ENCODE measurements at places on chromosomes 13 and 19.

- no peak for DNase-seq
Observed at GRCh38 chr13:111533900-111534683, 213.7 kb downstream of the TEX29 start.

GRCh38 chr13:30364876-30365275, 57.4 kb upstream of the UBE2L5 start:
- DNase-seq = no peak

- no peak for DNase-seq
Observed at GRCh38 chr19:50552540-50552939, 15.7 kb downstream of the LRRC4B start.

DNA sequence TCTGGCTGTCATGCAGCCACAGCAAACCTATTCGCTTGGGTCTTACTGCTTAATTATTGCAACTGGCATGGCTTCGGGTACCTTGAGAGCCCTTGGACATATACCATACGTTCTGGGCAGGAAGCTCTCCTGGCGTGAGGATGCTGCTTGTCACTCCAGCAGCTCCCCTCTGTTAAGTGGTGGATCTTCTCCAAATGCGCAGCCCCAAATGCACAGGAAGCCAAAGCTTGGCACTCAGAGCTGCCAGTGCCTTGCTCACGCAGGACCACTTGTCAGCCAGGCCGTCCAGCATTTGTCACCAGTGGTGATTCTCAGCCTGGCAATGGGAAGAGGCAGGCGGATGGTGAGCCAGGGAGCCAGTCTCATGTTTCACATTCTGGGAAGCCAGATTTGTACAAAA, 158.6 kb downstream of the KATNAL1 start:
- no peak for DNase-seq

- no peak for DNase-seq
Observed at GRCh38 chr13:84864341-84864740, 934.9 kb downstream of the SLITRK6 start.

DNA sequence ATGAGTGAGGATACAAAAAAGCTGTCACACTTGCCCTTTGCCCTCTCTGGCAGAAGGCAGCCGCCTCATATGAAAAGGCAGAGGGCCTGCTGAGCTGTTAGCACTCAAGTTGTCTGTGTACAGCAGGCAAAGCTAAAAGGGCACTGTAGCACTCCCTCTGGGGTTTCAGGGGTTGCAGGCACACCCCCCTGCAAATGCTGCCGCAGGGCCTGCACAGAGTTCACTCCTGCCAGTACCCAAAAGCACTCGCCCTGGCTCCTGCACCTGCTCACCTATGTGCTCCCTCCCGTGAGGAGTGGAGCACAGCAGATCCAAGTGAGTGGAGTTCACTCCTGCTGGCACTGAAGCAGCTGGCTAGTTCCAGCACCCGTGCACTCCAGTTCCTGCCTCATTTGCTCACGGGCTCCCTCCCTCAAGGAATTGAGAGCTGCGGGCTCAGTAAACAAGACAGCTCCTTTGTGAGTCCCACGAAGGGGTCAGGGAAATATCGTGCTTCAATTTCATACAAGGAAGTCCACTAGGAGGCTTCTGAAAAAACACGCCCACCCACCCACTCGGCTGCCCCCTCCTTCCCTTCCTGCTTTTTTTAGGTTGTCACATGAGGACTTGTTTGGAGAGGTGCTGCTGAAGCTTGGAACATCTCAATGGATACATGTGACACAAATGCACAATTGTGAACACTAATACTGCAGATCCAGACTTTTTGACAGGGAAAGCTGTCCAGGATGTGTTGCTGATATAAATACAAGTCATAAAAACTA, 9.9 kb upstream of the RCBTB2 start:
- no peak for DNase-seq

DNA sequence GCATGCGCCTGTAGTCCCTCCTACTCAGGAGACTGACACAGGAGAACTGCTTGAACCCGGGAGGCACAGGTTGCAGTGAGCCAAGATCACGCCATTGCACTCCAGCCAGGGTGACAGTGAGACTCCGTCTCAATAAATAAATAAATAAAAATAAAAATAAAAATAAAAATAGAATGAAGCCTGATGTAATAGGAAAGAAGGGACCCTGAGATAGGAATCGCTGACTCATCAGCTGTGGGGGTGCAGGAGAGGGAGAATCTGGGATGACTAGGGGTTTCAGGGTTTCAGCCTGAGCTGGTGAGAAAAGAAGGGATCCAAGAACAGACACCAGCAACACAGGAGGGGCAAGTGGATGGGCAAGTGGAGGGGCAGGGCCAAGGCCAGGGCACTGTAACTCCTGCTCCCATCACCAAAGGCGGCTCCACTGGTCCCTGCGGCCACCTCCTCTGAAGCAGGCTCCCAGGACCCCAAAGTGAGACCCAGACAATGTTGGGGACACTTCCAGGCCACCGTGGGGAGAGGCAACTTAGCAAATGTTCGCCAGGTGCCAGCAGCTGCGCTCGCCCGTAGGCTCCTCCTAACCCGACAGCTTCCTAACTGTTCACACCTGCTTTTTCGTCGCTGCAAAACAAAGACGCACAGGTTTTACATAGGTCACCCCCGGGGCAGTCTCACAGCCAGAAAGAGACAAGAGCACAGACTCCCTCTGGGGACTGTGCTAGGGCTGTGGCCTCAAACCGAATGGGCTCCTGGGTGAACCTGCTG, 1.2 kb downstream of the HAUS8 start:
- DNase-seq = peak; percentile 48

DNA sequence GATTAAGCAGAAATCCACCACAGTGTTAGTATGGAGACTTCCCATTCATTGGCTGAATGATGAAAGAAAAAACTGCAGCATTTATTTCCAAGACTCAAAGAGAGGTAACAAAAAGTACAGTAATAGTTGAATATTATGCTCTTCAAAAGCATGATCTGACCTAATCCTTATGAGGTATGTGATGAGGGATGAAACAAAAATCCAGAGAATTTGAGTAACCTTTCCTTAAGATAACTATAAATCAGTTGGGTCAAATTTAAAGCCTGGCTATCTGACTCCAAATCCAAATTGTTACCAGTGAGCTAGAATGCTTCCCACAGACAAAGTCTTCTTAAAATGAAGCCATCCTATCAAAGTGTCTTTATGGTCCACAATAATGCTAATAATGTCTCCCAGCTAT, 38.1 kb downstream of the NUFIP1 start:
- DNase-seq = no peak

GRCh38 chr13:101415358-101416174, 742 bp downstream of the NALCN start:
- DNase-seq = no peak

- DNase-seq = no peak
Observed at GRCh38 chr13:26390203-26390602, 136.3 kb downstream of the CDK8 start.

Measured in T47D (cell line).